ENCODE measurements at places on chromosomes 12 and 14. TPM values are rescaled to one million over a fixed set of nuclear protein-coding genes. Genes with fewer than 3 reads are reported as not detected.

DNA sequence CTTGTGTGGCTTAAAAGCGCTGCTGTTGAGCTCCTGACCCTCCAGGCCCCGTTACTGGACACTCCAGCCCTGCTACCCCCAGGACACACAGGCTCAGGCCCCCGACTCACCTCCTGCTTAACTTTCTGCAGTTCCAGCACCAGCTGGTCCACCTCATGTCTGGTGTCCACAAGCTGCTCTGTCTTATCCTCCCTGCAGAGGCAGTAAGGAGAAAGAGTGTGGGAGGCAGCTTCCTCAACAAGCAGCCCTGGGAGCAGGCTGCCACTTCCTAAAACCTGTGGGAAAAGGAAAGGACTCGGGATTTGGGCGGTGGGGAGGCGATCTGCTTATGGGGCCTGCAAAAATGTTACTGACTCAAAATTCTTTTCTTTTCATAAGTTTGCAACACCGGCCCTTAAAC is 79.2 kb downstream of the CCDC88C start:
- DNase-seq: no peak

Gene LRFN5
- 8.3 TPM for polyA plus RNA-seq

DNA sequence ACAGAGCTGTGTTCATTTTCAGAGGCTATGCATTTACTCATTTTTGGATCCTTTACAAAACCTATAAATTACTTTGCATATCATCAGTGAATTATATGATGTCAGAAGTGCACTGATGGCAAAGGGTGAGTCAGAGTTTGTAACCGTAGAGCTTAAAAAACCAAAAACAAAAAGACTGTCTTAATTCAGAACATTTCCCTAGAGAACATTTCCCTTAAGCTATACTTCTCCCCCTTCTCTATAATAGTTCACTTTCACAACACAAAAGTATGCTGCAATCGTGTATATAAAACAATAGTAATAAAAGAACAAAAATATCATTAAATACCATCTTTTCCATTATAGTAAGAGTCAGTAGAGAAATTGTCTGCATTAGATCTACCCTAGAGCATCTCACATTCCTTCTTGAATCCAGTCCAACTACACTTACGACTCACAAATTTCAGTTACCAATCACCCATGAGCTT is 934.9 kb downstream of the LRFN5 start:
- DNase-seq: no peak

DNA sequence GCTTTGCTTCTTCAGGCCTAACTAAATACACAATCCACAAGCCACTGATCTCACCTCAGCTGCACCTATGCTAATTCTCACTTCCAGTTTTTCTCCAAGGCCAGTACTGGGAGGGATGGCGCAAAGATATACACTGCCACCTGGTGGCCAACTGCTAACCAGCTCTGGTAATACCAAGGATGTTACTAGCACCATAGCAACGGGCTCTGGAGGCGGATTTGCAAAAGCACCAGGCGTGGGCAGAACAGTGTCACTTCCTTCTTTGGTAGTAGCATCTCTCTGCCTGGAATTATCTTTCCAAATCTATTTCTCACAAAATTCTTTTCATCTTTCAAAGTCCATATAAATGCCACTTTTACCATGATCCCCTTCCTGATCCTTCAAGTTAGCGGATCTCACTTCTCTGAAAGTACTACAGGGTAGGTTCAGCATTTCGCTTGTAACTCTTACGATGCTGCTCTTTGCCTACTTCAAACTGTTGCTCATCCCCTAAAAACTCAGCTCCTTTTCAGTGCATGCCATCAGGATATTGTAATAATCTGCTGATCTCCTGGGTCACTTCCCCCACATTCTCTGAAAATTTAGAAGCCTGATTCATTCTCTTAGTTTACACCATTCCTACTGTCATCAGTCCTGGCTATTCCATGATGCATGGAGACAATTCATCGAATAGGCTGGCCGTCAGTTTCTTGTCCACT is 37.1 kb upstream of the FOXJ2 start:
- peak; percentile 69 for DNase-seq

GRCh38 chr14:28707814-28708213 is 58.8 kb upstream of the FOXG1 start:
- no peak for DNase-seq

GRCh38 chr12:95643256-95643655 is 92.0 kb upstream of the USP44 start:
- DNase-seq: no peak

Gene PLEKHG7
- 0.22 TPM for polyA plus RNA-seq

DNA sequence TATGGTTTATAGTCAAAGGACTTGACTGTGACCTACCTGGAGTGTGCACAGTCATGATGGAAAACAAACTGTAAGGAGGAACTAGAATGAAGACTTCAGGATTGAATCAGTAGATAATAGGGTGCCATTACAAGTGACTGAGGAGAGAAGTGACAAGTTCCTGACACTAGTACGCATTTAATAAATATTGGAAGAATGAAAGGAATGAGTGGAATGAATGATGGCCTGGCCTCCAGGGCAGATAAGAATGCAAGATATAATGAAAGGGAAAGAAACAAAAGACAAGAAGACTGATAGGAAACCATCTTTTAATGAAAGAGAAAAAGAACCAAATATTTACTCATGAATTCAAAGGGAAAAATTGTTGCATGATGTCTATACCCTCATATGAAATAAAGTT is 44.7 kb upstream of the NEDD1 start:
- DNase-seq: no peak

Gene ADIPOR2
- 29.8 TPM for polyA plus RNA-seq

DNA sequence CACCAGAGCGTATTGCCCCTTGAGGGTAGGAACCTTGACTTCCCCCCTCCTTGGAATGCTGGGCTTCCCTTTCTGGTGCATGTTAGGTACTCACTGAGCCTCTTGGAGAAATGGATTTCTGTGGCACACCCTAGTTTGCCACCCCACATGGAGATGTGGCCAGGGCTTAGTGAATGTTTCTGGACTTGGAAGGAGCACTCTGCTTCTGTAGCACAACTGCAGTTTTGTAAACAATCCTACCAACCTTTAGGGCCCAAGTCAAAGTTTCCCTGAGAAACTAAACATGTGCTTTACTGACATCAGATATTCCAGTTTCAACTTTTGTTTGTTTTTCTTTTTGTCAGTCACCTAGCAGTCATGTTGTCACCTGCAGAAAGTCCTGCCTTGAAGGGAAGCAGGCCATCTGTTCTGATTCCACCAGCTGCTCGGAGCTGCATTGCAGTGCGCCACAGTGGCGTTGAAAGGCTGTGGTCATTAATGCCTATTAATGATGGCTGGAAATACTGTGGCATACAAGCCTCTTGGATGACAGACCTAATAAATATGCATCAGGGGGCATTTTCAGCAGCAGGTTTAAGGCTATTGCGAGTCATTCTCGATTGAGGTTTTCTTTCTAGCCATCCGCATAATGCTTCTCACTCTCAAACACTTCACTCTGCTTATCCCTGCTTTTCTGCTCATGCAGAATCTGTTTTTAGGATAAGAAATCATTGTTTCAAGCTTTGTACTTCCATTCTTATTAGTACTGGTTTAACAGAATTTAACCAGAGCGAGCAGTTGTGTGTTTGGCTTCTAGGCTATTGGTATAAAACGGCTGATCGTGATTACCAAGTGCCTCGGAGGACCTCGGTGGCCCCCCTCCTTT is 7.8 kb downstream of the PELI2 start:
- no peak for DNase-seq

GRCh38 chr12:79174626-79175025 is 310.1 kb downstream of the SYT1 start:
- no peak for DNase-seq

DNA sequence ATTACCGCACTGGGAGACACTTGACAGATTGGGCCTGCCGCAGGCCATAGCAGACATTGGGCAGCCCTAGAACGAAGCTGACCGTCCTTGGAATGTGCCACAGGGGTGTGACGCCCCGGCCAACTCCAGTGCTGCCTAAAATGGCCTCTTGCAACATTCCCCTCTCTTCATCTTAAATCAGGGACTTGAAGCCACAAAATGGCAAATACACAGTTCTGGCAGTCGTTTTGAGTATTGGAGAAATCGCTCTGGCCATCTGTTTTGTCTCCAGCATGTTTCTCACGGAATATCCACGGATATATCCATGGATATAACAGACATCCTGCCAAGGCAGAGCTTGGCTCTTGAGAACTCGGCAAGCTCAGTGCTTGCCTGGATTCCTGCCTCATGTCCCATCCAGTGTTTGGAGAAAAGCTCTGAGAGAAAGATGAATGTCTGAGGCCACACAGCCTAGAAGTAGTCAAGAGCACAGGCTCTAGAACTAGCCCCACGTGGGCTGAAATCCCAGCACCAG is 158.4 kb downstream of the CHST11 start:
- no peak for DNase-seq

Gene DICER1
- polyA plus RNA-seq: 47.7 TPM

GRCh38 chr14:90491221-90491885 is 94.5 kb downstream of the CALM1 start:
- DNase-seq: peak; percentile 54

DNA sequence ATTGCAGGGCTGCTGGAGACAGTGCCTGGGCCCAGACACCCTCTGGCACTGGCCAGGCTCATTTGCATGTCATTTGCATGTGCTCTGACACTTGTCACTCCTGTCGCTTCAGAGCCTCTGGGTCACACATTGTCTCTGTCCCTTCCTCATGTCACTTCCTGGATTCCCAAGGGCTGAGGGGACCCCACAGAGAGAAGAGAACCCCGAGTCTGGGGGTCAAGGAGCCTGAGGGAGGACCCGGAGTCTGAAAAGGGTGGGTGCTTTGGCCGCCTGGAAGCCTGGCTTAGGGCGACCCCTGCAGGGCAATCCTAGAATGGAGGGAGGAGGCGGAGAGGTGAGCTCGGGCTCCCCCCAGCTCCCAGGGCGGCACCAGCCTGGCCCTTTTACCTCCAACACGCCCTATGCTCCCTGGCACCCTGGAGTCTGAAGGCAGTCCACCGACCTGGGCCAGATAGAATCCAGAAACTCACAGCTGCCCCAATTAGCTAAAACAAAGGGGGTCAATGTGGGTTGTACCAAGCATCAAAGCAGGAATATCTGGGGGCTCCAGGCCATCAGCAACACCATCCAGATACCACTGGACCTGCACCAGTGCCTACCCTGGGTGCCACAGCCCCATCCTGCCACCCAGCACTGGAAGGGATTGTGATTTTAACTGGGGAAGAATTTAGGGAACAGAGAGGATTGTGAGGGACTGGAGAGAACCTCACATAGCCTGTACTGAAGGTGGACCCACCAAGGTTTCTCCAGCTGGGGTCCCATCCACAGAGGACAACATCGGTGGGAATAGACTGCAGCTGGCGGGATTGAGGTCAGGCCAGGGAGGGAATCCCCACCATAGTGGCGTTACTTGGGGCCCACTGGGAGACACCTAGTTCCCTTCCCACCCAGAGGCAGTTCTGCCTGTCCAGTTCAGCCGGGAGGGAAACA is 21.8 kb upstream of the KRT78 start:
- peak; percentile 53 for DNase-seq

GRCh38 chr12:27555361-27555760 is 31.4 kb downstream of the PPFIBP1 start:
- DNase-seq: no peak

Gene ADCY4
- polyA plus RNA-seq: 8.8 TPM

Gene CNTN1
- polyA plus RNA-seq: 3.2 TPM

- DNase-seq: no peak
These were observed 43.9 kb upstream of the TESC start for GRCh38 chr12:117143008-117143532.

Gene SLC25A47
- not detected for polyA plus RNA-seq

GRCh38 chr14:75184492-75184891 is 8.1 kb upstream of the TMED10 start:
- DNase-seq: no peak

GRCh38 chr14:26289891-26290486 is 307.8 kb downstream of the NOVA1 start:
- DNase-seq: peak; percentile 75

- no peak for DNase-seq
These were observed 60.2 kb upstream of the ATP2B1 start for GRCh38 chr12:89768586-89769482.

- no peak for DNase-seq
These were observed 573 bp upstream of the SUSD6 start for GRCh38 chr14:69610874-69611171.

Gene ZDHHC22
- 0.57 TPM for polyA plus RNA-seq

- DNase-seq: peak; percentile 64
These were observed 236.2 kb upstream of the KRR1 start for GRCh38 chr12:75747572-75748021.

- no peak for DNase-seq
These were observed 8.4 kb downstream of the KRT8 start for GRCh38 chr12:52896190-52897100.

DNA sequence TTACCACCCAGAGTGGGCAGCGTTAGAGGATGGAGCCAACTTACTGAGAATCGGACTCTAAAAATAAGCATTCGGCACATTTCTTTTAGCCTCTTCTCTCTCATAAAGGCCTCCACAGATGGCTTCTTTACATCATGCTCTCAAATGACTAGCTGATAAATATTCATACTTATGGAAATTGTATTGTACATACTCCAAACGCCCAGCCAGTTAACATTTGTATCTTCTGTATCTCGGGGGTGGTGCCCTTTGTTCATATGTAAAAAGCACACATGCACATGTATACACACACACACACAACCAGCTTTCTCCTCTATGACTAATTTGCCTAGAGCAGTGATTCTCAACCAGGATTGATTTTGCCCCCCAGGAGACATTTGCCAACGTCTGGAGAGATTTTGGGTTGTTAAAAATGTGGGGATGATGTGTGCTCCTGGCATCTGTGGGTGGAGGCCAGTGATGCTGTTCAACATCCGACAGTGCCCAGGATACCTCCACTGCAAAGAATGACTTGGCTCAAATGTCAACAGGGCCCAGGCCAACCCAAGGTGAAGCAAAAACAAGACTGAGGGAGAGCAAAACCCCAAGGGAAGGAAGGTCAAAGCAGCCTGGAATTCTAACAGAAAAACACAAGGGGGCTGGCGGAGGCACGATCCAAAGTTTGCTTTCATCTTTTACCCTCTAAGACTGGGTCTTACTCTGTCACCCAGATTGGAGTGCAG is 15.2 kb upstream of the CDK2AP1 start:
- no peak for DNase-seq

- no peak for DNase-seq
These were observed 198.0 kb downstream of the ADGRD1 start for GRCh38 chr12:131151558-131152345.

- no peak for DNase-seq
These were observed 8.1 kb upstream of the PCED1B start for GRCh38 chr12:47071241-47071852.

DNA sequence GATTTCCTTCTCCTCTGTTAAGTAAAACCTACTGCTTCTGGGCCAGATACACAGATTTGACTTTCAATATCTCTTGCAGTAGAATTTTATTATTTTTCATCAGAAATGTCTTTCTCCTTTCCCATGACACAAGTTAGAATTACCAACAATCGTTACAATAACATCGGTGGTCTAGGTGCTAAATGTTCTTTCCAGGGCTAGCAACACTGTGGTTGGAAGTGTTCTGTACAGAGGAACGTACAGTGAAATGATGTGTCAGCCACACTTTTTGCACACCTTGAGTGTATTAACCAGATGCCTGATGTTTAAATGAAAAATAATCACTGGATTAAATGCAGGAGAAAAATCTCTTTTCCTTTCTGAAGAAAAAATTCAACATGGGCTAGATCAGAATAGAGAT is 27.7 kb upstream of the KLRD1 start:
- no peak for DNase-seq

- DNase-seq: peak; percentile 66
These were observed 32.1 kb upstream of the STON2 start for GRCh38 chr14:81432219-81432661.

Data from muscle of back (tissue), 13 donors.